ENCODE measurements at places on chromosomes 16 and 17.

- DNase-seq: peak; percentile 71
Measured at GRCh38 chr17:46191322-46192188, 1.7 kb downstream of the KANSL1 start.

GRCh38 chr17:68196394-68197090 is 51.3 kb upstream of the AMZ2 start:
- no peak for DNase-seq

- no peak for DNase-seq
Measured at GRCh38 chr17:69144331-69145255, 2.9 kb upstream of the ABCA6 start.

- DNase-seq: no peak
Measured at GRCh38 chr16:4679156-4679849, 14.1 kb upstream of the NUDT16L1 start.

DNA sequence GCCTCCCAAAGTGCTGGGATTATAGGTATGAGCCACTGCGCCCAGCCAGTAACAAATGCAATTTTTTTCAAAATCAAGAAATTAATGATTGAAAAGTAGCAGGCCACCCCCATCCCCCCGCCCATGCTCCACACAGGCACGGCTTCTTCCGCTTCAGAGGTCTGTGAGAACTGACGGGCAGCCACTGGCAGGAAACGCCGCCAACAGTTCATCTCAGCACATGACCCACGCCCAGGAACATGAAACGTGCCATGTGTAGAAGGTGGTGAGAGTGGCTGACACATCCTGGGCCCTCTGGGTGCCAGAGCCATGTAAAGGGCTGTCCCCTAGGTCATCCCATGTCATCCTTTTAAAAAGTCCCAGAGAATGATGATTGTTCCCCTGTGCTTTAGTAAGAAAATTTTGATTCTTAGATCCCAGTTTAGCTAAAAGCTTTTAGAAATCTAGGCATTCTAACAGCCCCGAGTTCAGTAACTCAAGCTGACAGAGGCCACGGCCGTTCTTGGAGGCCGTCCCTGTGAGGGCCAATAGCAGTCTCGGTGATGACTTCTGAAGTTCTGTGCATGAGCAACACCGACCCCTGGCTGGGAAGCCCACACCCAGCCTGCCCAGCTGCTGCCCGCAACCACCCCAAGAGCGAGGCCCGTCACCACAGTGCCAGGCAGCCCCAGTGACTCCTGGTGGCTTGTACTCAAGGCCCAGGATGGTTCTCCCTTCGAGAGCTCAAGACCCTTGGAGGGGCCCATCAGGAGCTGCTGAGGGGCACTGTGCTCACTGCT is 52.1 kb downstream of the KLHDC4 start:
- no peak for DNase-seq

DNA sequence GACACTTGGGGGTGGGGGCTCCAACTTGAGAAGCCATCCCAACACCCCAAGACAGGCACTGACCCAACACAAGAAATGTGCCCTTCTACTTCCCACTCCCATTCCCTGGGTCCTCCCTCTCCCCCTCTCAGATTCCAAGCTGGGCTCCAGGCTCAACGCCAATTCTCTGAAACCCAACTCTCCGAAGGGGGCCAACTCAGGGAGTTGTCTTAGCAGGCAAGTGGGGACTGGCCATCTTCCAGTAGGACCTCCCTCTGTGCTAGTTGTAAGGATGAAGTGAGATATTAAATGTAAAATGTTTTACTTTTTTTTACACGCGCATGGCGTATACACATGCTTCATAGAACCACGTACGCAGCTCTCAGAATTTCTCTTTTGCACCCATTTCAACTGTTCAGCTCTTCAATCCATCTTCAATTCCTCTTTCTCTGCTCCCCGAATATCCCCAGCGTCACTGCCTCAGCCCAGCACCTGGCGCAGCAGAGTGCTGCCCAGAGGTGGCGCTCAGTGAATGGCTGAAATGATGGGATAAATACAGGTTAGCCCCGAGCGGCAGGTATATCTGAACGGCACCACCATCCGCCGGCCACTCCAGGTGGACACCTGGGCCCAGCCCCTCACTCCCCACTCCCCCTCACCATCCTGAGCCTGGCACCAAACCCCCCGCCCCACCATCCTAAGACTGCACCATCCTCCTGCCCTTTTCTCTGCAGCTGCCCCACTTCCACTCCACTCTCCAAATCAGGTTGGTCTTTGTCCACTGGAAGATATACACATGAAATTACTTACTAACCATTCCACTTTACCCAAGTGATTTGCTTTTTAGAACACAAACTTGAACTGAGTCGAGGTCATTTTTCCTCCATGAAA is 43.9 kb upstream of the TNRC6C start:
- no peak for DNase-seq

GRCh38 chr17:55533608-55534007 is 22.4 kb upstream of the SMIM36 start:
- no peak for DNase-seq

Data from AG08396 (cell line).